ENCODE measurements at places on chromosomes 12 and 14.

DNA sequence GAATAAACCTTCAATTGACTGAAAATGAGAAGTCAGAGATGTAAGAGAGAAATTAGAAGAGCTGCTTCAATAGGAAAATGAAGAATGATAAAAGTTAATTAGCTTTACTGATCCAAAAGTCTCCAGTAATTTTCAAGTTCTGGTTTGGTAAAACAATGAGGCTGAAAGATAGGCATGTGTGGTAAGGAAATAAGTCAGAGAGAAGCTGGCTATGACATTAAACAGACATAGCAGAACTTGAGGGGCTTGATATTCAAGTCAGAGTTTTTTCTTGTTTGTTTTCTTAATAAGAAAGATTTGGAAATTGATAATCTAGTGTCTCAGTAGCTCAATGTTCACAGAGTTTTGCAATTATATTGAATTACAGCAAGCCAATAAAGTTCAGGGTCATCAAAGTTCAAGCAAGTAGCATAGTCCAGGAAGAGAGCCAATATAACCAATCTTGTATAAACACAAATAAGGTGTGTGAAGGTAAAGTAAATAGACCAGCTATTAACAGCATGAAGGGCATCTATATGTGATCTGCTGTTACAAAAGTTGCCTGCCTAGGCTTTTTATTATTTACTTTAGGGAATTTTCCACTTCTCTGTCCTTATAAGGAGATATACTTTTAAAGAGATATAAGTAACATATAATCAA is 1111.5 kb downstream of the TRHDE start:
- no peak for DNase-seq

- DNase-seq = no peak
Measured at GRCh38 chr14:35964697-35965286, 138.7 kb downstream of the BRMS1L start.

DNA sequence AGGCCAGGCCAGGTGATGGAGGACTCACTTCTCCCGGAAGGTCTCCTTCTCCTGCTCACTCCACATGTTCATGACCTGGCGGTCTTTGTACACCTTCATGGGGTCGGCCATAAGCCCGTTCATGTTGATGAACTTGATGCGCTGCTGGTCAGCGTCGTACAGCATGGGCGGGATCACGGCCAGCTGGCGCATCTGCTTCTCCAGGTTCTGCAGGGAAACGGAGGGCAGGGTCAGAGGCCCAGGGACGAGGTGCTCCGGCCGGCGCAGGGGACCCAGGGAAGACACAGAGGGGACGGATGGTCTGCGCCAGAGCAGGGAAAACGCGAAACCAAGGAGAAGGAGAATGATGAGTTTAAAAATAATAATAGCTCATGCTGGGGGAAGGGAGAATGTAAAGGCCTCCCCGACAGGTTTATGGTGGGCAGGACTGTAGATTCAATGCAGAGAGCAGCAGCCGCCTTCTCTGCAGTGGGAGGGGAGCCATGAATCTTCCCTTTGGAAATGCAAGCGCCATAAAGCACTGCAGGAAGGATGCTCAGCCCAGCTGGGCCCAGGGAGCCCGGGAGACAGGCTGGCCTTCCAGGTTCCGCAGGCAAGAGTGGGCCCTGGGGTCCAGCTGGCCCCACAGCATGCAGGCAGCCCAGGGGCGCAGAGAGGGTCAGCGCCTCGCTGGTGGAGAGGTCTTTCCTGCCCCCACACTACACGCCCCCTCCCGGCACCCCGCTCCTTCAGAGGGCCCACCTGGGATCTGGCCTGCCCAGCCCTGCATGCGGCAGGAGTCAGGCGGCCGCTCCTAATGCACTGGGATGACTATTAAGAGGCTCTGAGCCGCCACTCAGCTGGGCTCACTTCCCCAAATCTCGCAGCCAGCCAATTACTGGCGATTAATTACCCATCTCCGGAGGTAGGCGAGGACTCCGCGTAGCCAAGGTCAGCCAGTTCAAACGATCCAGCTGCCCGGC is 132.0 kb downstream of the RFLNA start:
- no peak for DNase-seq

DNA sequence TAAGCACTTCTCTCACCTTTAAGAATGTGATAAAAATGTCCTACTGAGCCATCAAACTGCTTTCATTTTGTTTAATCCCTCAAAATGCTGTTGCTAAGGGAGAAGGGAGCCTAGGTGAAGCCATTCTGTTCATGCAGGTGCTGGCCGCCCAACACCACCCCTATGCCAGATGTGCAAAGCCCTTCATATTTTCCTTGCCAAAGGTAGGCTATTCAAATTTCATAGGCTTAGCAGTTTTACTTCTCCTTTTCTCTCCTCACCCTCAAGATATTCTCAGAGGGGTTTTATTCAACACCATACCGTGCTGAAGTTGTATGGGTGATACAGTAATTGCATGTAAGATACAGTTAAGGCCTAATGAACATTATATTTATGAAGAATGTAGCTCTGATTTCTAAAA is 461.7 kb downstream of the GXYLT1 start:
- DNase-seq = no peak

DNA sequence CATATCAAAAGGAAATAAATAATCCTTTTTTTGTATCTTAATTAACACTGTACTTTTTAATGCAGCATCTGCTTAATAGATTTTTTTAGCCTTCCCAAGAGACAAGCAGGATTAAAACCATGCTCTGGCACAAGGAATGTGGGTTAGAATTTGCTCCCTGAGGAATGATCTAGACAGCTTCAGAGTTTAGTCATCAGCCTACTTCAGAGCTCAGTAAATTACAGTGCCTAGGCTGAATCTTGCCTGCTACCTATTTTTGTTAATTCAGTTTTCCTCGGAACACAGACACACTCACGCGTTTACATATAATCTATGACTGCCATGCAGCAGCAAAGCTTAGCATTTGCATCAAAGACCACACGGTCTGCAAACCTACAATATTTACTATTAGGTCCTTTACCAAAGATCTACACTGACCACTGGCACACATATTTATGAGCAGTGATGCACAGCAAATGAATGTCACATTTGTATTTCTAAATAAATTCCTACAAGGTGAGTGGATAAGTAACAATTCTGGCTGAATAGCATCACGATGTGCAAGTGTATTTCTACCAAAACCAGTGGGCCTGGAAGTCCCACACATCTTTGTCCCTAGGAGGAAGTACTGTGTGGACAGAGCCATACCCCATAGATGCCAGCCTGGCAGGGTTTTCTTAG is 309.8 kb upstream of the TMEM132C start:
- DNase-seq = no peak

GRCh38 chr12:107522692-107523477 is 162.7 kb upstream of the PWP1 start:
- no peak for DNase-seq

GRCh38 chr14:86333493-86333892 is 803.5 kb downstream of the FLRT2 start:
- no peak for DNase-seq

- DNase-seq = no peak
Measured at GRCh38 chr12:130929363-130929762, 24.3 kb upstream of the ADGRD1 start.

DNA sequence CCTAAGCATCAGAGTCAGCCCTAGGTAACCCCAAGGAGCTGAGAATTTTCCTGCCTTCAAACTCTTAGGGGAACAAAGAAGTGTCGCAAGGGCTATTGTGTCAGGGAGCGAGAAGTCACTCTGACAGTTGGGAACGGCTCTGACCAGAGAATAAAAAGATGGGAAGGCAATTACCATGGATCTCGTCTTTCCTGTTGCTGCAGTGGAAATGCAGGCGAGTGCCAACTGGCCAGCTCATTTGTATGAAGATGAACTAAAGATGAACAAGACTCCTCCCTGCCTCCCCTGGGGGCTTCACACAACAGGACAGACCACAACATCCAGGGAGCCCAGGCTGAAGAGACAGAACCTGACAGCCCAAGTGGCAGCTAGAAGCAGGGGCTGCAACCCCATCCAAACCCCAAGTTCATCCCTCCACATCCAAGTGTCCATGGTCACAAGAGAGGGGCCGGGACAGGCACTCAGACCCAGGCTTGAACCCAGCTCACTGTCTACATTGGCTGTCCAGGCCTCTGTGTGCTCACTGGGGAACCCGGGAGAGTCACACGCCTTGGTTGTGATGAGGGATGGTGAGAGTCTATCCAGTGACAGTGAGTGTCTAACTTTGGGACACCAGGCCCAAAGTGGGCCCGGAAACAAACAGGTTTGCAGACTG is 322.4 kb downstream of the BCL11B start:
- no peak for DNase-seq

All from activated CD4-positive, CD25-positive, alpha-beta regulatory T cell treated with anti-CD3 and anti-CD28 coated beads, Interleukin-2, amount 50 U/mL, for 72 hours (primary cell).